ENCODE measurements at places on chromosomes 1 and 21. TPM values are rescaled to one million over a fixed set of nuclear protein-coding genes. Genes with fewer than 3 reads are reported as not detected.

Gene SELL
- 5.1 TPM for total RNA-seq

Gene PGLYRP3
- not detected for total RNA-seq

Gene SLC41A1
- 11.5 TPM for total RNA-seq

Gene PLA2G2C
- total RNA-seq: not detected

DNA sequence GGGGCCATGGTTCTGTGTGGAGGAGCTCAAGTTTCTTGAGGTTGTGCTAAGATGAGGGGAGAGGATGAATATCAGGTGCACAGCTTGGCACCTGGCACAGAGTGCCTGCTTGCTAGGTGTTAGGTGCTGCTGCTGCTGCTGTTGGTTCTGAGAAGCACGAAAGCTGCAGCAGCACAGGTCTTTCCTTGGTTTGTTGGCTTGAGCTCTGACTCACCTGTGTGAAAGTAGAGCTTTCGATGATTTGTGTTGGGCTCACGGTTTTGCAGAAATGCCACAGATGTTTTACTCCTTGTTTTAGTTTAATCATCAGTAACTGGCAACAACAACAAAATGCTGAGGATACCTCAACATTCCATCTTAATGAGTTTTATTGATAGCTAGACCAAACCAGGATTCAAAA lies 221.6 kb downstream of the BRINP2 start:
- DNase-seq: no peak

DNA sequence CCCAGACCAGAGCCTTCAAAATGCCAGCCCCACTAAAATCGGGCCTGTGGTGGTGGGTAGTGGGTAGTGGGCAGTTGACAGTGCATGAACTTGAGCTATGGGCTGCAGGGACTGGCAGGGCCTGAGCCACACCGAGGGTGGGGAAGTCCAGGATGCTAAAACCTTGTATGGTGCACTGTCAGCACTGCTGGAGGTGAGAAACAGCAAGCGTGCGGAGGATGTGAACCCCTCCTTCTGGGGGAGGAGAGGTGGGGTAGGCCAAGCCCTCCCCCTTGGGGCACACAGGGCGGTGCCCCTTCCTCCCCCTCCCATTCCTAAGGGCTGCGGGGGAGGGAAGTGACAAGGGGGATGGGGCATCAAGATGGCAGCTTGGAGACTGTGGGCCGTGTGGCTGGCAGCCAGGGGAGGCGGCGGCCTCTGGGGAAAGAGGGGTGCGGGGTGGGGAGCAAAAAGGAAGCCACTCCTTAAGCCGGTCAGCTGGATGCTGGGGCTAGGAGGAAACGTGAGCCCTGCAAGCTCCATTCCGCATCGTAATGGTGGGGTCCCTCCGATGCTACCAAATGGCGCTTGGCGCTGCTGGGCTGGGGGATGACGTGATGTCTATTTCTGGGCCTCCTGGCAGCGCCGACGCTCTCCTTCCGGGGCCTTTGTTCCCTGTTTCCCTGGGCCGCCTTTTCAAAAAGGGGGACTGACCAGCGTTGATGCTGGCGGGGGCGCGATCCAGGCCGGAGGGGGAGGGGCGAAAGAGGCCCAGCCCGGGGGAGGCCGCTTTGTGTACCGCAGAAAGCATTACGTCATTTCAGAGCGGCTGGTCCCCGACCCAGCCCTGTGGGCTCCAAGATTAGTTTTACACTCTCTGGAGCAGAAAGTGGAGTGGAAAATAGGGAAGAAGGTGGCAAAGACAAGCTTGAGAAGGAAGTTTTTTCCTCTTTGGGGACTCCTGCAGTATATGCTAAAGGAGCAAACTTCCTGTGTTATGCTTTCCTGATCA lies 809 bp downstream of the SYT11 start:
- peak; percentile 74 for DNase-seq

GRCh38 chr1:114102136-114102535 lies 51.5 kb downstream of the SYT6 start:
- no peak for DNase-seq

DNA sequence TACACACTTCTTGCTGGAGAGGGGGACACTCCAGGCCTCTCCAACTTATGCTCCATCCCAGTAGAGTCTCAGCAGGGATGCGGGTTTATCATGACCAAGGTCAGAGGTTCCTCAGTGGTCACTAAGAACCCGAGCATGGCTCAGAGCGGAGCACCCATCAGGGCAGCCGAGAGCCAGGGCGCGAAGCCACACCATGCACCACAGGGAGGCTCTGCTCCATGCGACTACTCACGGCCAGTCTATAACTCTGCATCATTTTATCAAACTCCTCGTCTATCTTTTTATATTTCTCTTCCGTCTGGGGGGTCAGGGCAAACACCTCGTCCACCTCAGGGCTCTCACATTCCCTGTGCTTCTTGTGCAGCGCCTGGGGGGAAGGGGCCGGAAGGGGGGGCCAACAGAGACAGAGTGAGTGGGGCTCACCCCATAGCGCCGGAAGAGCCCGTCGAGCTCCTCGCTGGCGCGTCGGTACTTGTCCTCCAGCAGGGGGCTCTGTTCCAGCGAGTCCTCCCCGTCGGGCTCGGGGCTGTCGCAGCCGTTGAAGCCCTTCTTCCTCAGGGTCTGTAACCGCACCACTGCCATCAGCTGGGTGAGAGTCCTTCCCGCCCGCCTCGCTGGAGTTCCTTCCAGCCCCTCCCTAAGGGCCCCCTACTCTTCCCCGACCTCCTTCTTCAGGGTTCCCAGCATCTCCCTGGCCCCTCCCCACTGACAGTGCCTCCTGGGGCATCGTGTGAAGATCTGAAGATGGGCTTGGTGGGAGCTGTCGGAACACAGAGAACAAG lies 20.0 kb downstream of the MEF2D start:
- no peak for DNase-seq

- DNase-seq: no peak
Observed at GRCh38 chr1:177142791-177143271, 21.7 kb downstream of the ASTN1 start.

DNA sequence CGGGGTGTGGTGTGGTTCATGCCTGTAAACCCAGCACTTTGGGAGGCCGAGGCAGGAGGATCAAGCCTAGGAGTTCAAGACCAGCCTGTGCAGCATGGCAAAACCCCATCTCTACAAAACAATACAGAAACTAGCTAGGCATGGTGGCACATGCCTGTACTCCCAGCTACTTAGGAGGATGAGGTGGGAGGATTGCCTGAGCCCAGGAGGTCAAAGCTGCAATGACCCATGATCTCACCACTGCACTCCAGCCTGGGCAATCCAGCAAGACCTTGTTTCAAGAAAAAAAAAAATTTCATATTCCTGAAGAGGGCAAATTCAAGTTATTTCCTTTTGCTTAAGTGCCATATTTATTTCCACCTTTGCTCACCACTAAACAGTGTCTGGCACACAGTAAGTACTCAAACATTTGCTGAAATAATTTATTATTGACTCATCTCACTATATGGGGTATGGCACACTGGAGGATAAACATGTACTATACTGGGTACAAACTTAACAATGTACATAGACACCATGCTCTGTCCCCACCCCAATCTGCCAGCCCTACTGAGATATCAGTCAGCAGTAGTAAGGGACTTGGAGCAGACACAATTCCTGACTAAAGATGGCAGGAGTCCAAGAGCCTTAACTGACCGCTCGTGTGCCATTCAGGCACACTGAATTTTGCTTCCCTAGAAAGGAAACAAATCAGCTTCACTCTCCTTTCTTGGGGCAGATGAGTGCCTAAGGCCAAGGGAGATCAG lies 15.5 kb downstream of the MEAF6 start:
- no peak for DNase-seq

DNA sequence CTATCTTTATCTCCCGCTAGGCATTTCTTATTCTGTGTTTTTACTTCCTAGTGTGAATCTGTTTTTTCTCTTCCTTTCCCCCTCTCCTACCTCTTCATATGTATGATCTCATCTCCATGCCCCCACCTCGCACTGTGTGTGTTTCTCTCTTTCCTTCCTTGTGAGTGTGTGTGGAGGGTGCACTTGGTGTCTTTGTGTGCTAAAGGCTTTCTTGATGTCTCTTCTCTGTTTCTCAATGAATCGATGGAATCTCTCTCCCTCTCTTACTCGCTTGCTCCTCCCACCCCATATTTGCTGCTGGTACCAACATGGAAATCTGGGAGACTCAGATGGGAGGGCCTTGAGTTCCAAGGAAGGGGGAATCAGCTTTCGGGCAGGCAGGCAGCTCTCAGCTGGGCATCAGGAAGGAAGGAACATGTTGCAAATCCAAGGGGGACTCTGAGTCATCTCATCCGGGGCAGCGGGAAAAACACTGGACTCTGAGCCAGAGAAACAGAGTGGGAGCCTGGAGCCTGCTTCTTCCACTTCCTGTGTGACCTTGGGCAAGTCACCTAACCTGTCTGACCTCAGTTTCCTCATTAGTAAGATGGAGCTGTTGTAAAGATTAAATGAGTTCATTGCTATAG lies 147.5 kb downstream of the PTPRU start:
- DNase-seq: no peak

GRCh38 chr1:210061992-210062391 lies 124.0 kb downstream of the SYT14 start:
- DNase-seq: no peak

DNA sequence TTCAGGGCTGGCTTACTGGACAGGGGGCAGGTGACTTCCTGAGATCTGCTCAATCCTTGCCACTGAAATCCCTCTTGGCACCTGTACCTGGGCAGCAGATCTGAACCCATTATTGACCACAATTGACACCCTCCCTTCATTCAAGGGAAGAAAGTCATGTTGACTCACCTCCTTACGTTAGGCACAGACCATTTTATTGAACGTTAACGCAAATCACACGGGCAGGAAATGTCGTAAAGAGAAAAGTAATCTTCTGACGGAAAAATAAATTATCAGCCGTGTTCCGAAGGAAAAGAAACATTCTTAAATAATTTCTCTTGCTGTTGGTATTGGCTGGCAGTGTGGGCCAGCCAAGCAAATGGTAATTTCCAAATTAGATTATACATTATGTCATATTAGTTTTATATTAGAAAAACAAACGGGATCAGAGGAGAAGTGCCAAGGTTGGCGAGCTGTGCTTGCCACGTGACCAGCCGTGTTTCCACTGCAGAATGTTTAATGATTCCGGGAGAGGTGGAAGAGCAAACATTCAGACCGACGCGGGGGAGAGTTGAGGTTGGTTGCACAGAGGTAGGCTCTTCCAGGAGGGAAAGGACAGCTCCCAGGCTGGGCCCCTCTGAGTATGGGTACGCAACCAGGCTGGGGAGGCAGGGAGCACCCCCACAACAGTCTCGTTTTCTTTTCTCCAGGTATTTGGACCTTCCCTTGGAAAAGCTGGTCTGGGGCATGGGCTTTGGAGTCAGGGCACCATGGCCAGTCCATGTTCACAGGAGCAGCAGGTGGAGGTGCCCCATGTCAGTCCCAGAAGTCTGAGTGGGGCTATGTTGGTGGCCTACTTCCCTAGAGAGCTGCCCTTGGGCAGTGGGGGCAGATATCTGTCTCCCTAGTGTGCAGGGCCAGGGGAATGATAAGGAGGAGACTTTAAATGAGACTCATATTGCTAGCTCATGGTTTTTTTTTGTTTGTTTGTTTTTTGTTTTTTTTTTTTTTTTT lies 121.1 kb downstream of the FOXD2 start:
- DNase-seq: no peak
